Left lung (tissue), 14 donors: ENCODE measurements at places on chromosomes 11 and 22.

DNA sequence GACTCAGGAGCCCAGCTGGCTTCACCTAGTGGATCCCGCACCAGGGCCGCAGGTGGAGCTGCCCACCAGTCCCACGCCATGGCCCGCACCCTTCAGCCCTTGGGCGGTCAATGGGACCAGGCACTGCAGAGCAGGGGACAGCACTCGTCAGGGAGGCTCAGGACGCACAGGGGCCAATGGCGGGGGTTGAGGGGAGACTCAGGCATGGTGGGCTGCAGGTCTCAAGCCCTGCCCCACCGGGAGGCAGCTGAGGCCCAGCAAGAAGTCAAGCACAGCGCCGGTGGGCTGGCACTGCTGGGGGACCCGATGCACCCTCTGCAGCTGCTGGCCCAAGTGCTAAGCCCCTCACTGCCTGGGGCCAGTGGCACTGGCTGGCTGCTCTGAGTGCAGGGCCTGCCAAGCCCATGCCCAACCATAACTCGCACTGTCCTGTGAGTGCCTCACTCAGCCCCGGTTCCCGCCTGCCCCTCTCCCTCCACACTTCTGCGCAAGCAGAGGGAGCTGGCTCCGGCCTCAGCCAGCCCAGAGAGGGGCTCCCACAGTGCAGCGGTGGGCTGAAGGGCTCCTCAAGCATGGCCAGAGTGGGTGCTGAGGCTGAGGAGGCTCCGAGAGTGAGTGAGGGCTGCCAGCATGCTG, 111.7 kb upstream of the PGR start:
- no peak for DNase-seq

- DNase-seq: no peak
Measured at GRCh38 chr11:19326499-19326898, 85.8 kb upstream of the E2F8 start.

GRCh38 chr11:103035791-103036434, 56.0 kb downstream of the DCUN1D5 start:
- DNase-seq: peak; percentile 40

GRCh38 chr22:30325065-30325720, 1.5 kb downstream of the TBC1D10A start:
- DNase-seq: peak; percentile 41

DNA sequence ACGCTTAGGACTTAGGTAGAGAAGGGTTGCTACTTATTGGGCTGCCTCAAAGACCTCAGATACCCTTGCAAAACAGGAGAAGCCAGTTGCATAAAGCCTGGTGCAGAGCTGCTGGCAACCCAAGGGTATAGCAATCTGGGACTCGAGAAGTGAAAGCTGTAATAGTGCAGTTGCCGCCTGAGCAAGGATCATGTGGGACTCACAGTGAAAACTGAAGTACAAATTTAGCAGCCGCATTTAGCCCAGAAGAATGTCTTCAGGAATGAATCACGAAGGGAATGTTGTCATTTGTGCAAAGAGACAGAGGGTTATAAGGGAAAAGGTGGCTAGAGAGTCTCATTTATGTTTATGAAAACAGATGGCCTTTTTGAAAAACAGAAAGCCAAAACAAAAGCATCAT, 267.2 kb downstream of the TENM4 start:
- no peak for DNase-seq
